Progenitor cell of endocrine pancreas (in vitro differentiated cells): ENCODE measurements at places on chromosomes 5 and 9.

DNA sequence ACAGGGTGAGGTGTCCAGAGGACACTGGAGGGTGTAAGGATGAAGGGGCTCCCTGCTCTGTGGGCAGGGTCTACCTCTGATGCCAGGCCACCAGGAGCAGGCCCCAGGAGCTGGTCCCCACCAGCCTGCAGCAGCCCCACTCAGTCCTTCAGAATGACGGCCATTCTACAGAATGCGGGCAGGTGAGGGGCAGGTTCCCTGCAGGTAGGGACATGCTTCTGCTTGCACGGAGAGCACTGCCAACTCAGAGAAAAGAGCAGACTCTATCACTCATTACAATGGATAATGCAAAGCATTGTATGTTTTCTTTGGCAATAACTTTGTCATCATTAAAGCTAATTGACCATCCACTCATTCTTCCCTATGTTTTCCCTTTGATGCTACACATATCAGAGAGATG, 39.0 kb downstream of the DDX31 start:
- DNase-seq: no peak

- no peak for DNase-seq
Observed at GRCh38 chr5:180157866-180158265, 51.1 kb downstream of the RASGEF1C start.

DNA sequence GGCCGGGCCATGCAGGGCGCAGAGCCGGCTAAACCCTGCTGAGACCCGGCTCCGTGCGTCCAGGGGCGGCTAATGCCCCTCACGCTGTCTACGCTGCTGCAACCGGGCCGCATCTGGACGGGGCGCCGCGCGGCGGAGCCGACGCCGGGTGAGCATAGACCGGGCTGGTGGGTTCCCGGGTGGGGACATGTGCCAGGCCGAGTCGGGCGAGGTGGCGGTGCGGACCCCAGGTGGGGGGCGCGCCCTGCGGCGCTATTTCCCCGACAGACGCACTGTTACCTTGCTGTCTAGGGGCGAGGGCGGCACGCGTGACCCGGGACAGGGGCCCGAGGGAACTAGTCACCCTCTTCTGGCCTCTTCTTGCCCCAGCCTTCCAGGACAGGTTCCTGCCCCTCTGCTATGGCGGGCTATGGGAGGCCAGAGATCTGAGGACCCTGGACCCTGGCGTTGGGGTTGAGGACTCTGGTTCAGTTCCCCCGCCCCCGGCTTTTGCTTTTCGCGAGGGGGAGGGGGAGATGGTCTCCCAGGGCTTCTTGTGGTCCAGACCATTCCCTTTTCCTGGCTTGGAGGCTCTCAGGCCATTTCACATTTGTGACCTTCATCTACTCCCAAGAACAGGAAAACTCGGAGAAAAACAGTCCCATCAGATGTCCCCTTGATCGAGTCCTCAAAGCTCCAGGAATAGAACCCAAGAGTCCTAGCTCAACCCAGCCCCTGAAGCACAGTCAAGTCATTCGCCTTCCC, 536 bp downstream of the SLC27A4 start:
- no peak for DNase-seq

- no peak for DNase-seq
Observed at GRCh38 chr9:110440172-110440571, 102.5 kb upstream of the TXNDC8 start.

DNA sequence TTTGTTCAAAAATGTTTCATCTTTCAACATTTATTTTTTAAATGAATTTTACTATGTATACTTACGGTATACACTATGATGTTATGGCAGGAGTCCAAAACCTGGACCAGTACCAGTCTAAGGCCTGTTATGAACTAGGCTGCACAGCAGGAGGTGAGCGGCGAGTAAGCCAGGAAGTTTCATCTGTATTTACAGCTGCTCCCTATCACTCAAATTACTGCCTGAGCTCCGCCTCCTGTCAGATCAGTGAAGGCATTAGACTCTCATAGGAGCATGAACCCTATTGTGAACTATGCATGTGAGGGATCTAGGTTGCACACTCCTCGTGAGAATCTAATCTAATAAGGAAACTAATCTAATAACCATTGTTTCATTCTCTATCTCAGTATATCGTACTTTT, 715.5 kb upstream of the PTPRD start:
- no peak for DNase-seq

DNA sequence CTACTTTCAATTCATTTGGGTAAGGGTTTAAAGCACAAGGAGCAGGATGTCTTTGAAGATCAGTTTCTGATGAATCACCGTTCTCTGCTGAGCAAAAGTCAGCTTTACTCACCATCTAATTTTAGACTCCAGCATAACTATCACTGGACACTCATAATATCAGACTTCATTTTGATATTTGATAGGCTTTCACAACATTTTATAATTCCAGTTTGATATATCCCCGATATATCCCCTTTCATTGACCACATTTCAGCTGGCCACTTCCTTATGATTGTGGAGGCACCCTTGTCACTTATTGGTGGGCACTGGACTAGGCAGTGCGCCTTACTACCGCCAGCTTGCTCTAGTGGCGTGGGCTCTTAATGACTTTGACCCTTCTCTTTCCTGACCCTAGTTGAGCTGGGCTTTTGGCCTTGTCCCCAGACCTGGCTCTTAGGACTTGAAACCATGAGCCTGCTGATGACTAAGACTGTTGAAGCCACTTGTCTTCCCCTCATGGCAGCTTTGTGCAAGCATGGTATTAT, 46.8 kb downstream of the CYSTM1 start:
- no peak for DNase-seq

DNA sequence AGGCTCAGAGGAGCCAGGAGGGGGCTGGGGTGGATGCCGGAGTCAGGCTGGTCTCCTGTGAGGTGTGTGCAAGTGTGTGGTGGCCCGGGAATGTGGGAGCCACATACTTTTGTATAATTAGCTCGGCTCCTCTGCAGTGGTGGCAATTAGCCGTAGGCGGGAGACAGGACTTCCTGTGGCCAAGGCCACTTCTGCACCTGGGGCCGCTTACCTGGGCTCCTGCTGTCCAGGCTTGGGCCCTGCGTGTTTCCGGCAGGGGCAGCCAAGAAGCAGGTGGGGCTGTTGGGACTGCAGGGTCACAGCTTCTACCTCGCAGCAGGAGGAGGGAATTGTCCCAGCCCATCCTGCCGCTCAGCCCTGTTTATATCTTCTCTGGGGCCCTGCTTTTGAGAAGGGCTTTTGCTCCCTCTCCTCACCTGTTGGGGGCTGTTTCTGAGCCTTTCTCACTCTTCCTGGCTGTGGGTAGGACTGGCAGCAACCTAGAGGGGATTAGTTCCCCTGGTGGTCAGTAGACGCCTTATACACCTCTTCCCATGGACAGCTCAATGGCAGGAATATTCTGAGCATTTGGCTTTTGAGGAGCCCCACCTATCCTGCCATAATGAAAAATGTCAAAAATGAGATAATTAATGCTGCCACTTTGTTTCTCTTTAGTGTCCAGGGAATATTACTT, 145.4 kb upstream of the PITX1 start:
- DNase-seq: no peak

DNA sequence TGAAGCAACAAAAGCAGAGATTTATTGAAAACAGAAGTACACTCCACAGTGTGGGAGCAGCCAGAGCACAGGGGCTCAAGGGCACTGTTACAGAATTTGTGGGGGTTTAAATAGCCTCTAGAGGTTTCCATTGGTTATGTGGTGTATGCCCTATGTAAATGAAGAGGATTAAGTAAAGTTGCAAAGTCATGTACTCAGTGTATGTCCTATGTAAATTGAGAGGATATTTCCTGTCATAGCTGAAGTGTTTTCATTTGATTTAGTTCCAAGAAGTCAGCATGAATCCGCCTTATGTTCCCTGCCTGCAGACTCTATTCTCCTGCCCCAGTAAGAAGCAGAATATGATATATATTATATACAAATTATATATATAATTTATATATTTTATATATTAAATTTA, 966.0 kb upstream of the COX7C start:
- DNase-seq: no peak

- DNase-seq: no peak
Observed at GRCh38 chr9:32954642-32955041, 46.8 kb downstream of the APTX start.

DNA sequence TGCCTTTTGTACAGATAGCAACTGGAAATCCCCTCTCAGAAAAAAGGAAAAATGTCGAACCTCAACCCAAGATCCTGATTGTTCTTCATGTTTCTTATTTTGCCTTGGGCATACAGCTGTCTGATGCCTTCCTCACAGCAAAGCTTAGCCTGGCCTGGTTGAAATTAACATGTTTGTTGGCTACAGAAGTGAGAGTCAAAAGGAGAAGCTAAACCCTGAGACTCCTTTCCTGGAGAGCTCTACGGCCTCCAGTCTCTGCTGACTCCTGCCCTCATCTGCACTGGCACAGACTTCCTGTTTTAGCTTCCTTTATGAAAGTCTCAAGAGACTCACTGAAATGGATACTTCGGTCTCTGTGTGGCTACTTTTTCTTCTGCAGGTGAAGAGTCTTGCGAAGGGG, 186.7 kb downstream of the PARP8 start:
- no peak for DNase-seq

GRCh38 chr5:128349044-128349858, 188.8 kb downstream of the FBN2 start:
- no peak for DNase-seq

- DNase-seq: no peak
Observed at GRCh38 chr5:146967646-146968045, 89.1 kb upstream of the PPP2R2B start.

GRCh38 chr9:137943655-137944054, 66.1 kb downstream of the CACNA1B start:
- no peak for DNase-seq

GRCh38 chr9:130639124-130639765, 25.1 kb upstream of the PRDM12 start:
- no peak for DNase-seq

- peak; percentile 53 for DNase-seq
Observed at GRCh38 chr5:181187500-181188213, 17.3 kb downstream of the TRIM7 start.

DNA sequence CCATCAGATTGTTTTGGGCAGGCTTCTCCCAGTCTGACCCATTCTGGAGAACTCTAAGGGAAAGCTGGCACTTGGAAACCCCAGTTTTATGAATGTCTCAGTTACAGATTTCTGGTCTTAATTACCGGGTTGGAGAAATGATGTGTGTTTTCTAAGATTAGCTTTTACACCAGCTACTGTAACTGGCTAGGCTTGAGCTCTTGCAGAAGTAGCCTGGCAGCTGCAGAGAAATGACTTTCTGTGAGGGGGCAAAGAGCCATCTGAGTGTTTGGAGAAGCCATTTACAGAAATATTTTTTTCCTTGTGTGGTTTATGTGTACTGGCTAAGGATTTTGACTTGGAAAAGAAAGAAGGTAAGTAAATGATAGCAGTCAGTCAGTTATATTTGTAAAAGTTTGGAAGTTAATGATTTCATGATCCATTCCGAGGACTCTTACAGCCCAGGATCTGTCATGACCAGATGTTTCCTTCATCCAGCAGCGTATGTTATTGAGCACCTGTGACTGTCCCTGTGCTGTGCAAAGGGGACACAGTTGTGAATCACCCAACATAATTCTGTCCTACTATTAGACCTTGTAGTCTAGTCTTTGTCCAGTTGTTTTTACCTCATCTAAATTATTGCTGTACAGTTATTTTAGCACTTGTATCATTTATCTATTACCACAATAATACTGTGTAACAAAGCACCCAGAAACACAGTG, 53.7 kb upstream of the GDNF start:
- no peak for DNase-seq

DNA sequence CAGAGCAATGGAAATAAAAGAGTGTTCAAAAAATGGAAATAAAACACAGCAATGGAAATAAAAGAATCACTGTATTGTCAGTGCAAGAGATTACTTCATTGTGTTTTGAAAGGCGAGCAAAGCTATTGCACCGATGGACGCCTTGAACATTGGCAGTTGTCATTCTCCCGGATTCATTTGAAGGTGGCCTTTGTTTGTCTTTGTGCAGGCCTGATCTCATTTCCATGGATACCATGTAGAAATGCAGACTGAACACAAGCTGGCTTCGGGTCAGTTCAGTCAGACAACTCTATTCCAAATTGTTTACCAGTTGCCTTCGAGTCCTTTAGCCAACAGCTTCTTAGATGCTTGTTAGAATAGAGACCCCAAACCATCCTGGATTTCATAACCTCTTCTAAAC, 8.3 kb downstream of the ITGA2 start:
- no peak for DNase-seq

- DNase-seq: no peak
Observed at GRCh38 chr5:945691-946551, 53.2 kb downstream of the TRIP13 start.

DNA sequence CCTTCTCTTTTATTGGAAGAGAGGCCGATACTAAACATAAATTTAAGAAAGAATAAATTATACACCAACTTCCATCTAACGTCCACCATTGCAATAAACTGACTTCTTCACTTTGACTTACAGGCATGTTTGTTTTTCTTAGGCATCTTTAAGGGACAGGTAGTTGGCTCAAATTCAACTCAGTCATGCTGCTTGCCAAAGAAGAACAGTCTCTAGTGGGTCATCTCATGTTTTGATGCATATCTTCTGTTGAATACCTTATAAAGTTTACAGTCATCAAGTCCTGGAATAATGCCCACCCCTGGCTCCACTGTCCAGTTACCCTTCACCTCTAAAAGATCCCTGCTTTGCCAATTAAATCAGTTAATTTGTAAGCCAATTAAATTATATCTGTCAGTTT, 328.2 kb upstream of the GRAMD2B start:
- no peak for DNase-seq
